ENCODE measurements at places on chromosomes 16 and 17. TPM values are rescaled to one million over a fixed set of nuclear protein-coding genes. Genes with fewer than 3 reads are reported as not detected.

Gene CACNA1H
- total RNA-seq, result under 0.01 TPM

Gene CYBC1
- total RNA-seq, result 31.8 TPM

Gene FNDC8
- not detected for total RNA-seq

Gene SOST
- total RNA-seq, result not detected

Gene CDH16
- not detected for total RNA-seq

Data from lung microvascular endothelial cell (primary cell).